Esophagus muscularis mucosa (tissue), 4 donors: ENCODE measurements at places on chromosomes 5 and 9. TPM values are rescaled to one million over a fixed set of nuclear protein-coding genes. Genes with fewer than 3 reads are reported as not detected.

DNA sequence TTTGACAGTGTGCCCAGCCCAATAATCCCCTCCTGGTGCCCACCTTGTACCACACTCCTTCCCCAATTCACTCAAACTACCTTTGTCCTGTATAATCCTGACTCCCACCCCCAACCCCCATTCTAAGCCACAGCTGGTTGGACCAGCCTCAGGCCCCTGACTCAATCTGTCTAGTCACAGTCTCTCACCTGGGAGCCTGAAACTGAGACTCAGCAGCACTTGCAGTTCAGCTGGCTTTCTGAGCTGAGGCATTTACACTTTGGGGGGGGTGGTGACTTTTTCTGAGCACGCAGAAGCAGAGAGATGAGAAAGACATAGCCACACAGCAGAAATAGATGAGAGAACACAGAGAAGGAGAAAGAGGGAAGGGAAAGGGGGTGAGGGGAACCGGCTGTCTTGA, 247.3 kb downstream of the MAN2A1 start:
- H3K4me1 ChIP-seq = peaks cover 1% of the 10 kb centered on the region
- no peaks in the 10 kb centered on the region for H3K36me3 ChIP-seq
- no peak overlapping the region for H3K4me3 ChIP-seq

DNA sequence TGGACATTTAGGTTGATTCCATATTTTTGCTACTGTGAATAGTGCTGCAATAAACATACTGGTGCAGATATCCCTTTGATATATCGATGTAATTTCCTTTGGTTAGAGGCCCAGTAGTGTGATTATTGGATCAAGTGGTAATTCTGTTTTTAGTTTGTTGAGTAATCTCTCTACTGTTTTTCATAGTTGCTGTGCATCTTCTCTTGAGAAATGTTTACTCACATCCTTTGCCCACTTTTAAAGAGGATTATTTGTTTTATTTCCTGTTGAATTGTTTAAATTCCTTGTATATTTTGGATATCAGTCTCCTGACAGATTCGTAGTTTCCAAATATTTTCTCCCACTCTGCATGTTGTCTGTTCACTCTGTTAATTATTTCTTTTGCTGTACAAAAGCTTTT, 352.6 kb upstream of the TARS1 start:
- no peaks in the 10 kb centered on the region for H3K27me3 ChIP-seq
- H3K4me1 ChIP-seq = no peaks in the 10 kb centered on the region
- no peak overlapping the region for H3K4me3 ChIP-seq
- H3K36me3 ChIP-seq = no peaks in the 10 kb centered on the region
- no peak overlapping the region for H3K27ac ChIP-seq
- no peak for DNase-seq

GRCh38 chr9:19101203-19101602, 1.5 kb downstream of the HAUS6 start:
- H3K4me1 ChIP-seq = peaks cover 17% of the 10 kb centered on the region
- no peak overlapping the region for H3K27ac ChIP-seq
- H3K27me3 ChIP-seq = no peaks in the 10 kb centered on the region
- no peak for DNase-seq

UAP1L1 gene
- total RNA-seq = 4.6 TPM

DNA sequence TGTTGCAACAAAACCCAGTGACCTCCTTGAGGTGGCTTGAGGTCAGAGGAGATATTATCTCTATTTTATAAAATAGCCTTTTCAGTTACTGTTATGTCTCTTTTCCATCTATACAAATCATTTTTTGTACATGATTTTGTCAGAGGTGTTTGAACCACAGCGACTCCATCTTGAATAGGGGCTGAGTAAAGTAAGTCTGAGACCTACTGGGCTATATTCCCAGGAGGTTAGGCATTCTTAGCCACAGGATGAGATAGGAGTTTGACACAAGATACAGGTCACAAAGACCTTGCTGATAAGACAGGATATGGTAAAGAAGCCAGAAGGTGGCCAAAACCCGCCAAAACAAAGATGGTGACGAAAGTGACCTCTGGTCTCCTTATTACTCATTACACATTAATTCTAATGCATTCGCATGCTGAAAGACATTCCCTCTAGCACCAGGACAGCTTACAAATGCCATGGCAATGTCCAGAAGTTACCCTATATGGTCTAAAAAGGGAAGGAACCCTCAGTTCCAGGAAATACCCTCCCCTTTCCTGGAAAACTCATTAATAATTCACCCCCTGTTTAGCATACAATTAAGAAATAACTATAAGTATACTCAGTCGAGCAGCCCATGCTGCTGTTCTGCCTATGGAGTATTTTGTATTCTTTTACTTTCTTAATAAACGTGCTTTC, 283.9 kb upstream of the ISL1 start:
- H3K27ac ChIP-seq = no peak overlapping the region
- H3K36me3 ChIP-seq = no peaks in the 10 kb centered on the region
- no peaks in the 10 kb centered on the region for H3K4me1 ChIP-seq
- no peak for DNase-seq

ROPN1L gene
- total RNA-seq = 1.2 TPM
